Stimulated activated CD4-positive, alpha-beta T cell treated with anti-CD3 and anti-CD28 coated beads, Interleukin-1b, Interleukin-23, amount 100 ng/mL, for 1 hour (primary cell): ENCODE measurements at places on chromosomes 4 and X.

DNA sequence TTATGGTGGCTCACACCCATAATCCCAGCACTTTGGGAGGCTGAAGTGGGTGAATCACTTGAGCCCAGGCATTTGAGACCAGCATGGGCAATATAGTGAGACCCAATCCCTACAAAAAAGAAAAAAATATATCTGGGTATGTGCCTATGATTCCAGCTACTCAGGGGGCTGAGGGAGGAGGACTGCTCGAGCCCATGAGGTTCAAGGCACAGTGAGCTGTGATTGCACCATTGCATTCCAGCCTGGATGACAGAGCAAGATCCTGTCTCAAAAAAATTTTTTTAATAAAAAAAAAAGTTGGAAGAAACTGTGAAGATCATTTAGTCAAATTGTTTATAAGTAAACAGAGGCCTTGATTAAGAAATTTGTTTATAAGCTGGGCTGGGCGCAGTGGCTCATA is 39.7 kb downstream of the KLHL8 start:
- no peak for DNase-seq

DNA sequence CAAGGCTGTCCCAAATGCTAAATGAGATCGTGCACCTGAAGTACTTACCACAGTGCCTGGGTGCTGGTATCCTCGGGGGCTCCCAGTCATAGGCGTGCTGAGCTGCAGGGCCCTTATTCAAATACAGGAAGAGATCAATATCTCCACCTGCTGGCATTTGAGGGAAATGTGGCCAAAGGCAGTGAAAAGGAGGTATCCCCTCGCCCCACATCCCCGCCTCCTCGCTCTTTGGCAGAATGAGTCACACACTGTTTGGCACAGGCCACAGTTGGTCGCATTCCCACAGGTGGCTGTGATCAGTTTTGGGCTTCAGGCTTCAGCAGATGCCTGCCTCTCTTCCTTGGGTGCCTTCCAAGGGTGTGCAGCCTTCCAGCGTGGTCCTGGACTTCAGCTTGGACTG is 28.4 kb downstream of the ZNF185 start:
- DNase-seq = peak; percentile 3

- DNase-seq = no peak
Measured at GRCh38 chr4:168514249-168514852, 17.5 kb downstream of the PALLD start.

- no peak for DNase-seq
Measured at GRCh38 chrX:49704691-49705404, 9.1 kb upstream of the PAGE1 start.

GRCh38 chr4:44257461-44257860 is 191.1 kb downstream of the KCTD8 start:
- DNase-seq = no peak

GRCh38 chr4:13498469-13498868 is 14.3 kb upstream of the RAB28 start:
- no peak for DNase-seq

DNA sequence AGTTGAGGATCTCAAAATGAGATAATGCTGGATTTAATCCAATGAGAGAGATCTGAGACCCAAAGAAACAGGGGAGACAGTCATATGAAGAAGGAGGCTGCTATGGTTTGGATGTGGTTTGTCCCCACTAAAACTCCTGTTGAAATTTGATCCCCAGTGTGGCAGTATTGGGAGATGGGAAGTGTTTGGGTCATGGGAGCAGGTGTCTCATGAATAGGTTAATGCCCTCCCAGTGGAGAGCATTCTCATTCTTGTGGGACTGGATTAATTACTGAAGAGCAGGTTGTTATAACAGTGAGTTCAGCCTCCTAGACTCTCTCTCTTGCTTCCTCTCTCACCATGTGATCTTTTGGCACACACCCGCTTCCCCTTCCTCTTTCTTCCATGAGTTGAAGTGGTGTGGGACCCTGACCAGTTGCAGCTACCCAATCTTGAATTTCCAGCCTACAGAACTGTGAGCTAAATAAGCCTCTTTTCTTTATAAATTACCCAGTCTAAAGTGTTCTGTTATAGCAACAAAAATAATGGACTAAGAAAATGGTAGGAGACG is 70.3 kb downstream of the PPEF2 start:
- DNase-seq = no peak

DNA sequence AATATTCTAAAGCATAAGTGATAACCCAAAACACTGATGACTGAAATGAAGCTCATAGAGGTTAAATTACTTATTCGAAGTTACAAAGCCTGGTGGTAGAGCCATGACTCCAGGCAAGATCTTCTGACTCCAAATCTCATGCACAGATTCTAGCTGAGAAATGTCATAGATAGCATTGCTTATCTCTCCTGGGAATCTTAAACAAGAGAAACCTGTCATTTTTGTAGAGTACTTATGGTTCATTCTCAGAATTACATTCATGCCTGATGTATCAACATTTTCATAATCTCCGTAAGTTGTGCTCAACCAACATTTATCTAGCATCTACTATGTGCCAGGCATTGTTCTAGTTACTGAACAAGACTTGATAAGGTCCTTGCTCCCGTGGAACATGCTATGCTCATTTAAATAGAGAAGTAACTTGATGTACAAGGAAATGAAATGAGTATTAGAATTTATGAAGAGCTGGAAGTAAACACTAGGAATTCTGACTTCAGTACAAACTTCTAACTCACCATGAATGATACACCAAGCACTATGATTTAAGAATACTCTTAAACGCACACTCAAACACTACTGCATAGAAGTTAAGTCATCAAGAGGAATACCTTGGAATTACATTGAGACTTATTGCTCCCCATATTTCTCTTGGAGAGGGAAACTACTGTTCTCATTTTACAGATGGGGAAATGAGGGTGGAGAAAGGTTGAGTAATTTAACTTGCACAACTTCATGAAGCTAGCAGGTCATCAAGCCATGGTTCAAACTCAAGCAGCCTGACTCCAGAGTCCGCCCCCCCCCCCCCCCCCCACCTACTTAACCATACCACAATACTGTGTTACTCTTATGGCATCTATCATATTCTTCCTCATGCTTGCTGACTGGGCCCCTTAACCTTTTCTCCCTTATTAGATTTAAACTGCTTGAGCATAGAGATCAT is 45.4 kb downstream of the MBNL3 start:
- no peak for DNase-seq

- no peak for DNase-seq
Measured at GRCh38 chrX:79080141-79080540, 64.3 kb upstream of the GPR174 start.

DNA sequence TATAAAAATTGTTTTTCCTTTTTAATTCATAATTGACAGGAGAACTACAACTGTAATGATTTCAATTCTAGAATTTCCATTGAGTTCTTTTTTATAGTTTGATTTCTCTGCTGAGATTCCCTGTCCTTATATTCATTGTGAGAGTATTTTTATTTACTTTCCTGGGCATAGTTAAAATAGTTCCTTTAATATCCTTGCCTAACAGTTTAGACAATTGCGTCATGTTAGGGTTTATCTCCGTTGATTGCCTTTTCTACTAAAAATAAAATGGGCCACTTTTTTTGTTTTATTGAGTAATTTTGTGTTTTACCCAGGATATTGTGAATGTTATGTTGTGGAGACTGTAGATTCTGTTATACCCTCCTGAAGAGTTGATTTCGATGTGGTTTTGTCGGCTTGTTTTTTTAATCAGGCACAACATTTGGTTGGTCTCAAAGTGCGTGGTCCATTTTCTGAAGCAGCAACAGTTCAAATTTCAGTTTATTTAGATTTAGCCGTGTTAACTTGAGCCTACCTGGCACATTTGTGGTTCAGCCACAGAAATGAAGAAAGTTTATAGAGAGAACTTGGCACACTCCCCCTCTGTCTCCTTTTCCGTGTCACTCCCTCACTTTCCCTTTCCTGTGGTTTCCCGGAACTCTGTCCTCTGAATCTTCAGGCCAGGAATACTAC is 16.0 kb upstream of the PRRG1 start:
- DNase-seq = no peak

GRCh38 chr4:121800638-121800960 is 524 bp upstream of the EXOSC9 start:
- DNase-seq = no peak

DNA sequence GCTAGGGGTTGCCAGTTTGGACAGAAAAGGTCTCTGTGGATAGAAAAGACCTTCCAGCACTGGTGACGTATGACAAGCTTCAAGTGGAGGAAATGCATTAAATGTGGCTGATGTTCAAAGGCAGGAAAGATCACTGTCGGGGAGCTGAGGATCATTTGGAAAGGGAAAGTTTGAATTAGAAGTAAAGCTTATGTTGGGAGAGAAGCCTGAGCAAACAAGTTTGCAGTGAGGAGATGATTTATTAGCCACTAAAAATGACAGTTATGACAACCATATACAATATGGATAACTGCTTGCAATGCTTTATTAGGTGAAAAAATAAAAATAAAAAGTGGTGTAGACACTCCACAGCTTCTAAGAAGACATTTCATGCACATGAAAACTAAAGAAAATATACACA is 135.3 kb upstream of the HS3ST1 start:
- DNase-seq = no peak

DNA sequence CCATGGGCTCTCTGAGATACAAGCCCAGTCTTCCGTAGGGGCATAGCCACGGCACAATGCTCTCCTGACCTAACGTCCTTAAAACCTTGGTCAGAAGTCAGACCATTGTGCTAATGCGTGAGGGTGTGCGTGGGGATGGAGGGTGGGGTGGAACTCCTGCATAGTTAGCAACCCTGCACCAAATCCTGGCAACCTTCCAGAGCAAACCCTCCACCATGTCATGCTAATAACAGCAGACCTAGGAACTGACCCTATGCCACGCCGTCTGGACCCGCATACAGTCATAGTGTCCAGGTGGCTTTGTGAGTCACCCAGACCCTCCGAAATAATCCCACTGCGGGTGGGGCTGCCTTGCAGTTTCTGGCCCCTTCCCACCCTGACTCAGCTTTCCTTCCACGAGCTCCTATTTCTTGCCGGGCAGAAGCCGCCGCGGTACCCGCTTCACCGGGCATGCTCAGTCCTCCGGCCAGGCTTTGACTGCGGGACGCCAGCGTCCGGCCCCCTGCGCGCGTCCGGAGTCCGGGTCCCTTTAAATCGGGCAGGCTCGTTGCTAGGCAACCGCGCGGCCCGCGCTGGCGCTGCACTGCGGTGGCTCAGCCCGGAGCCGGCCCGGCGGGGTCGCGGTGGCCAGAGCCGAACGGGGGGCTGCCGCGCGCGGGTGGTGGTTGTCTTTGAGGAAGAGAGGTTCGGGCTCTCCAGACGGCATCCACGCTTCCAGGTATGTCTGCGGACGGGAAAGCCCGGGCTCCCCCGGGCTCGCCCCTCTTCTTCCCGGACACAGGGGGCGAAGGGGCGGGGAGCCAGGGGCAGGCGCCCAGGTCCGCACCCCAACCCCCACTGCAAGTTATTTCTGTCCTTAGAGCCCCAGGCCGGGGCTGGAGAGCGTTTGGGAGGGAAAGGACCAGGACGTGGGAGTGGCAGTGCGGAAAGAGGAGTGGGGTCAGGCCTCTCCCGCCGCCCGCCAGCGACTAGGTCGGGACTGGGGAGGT is at the start of gene CCDC160:
Gene CCDC160 (plus strand): TSS at position 557 of the 989 bp plus-strand sequence. CDS start 7,619 bp downstream, outside the sequence.
- no peak for DNase-seq

DNA sequence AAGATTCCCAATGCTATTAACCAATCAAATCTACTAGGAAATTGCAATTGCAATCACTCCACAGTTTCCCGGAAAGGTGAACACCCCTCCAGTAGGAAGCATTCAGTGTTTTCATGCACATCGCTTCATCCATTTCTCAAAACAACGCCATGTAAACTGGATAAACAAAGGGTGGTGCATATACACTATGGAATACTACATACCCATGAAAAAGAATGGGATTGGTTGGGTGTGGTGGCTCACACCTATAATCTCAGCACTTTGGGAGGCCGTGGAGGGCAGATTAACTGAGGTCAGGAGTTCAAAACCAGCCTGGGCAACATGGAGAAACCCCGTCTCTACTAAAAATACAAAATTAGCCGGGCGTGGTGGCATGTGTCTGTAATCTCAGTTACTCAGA is 29.1 kb downstream of the DHRSX start:
- DNase-seq = no peak
